Frontal cortex (tissue), 4 donors: ENCODE measurements at places on chromosomes 6 and 20. TPM values are rescaled to one million over a fixed set of nuclear protein-coding genes. Genes with fewer than 3 reads are reported as not detected.

Gene PROCR
- 4.9 TPM for total RNA-seq

Gene CLPSL1
- total RNA-seq, result not detected

Gene GTSF1L
- not detected for total RNA-seq

Gene SGK2
- total RNA-seq, result 0.41 TPM
